ENCODE measurements at places on chromosomes 3 and 15. TPM values are rescaled to one million over a fixed set of nuclear protein-coding genes. Genes with fewer than 3 reads are reported as not detected.

SLC22A14 gene
- total RNA-seq, result not detected

DAZL gene
- total RNA-seq, result not detected

TM4SF4 gene
- total RNA-seq, result 0.17 TPM

UPK1B gene
- not detected for total RNA-seq

GLDN gene
- total RNA-seq, result not detected

NOX5 gene
- 0.46 TPM for total RNA-seq

GRAMD1C gene
- total RNA-seq, result 2.2 TPM

BUB1B gene
- total RNA-seq, result 63.2 TPM

WNT5A gene
- total RNA-seq, result 180 TPM

MAP6D1 gene
- 4.6 TPM for total RNA-seq

MORC1 gene
- total RNA-seq, result not detected

FEZF2 gene
- not detected for total RNA-seq

VEPH1 gene
- total RNA-seq, result 49.0 TPM

FRMD5 gene
- total RNA-seq, result 3.2 TPM

DUOXA1 gene
- not detected for total RNA-seq

OR5K2 gene
- not detected for total RNA-seq

ZSCAN29 gene
- 24.2 TPM for total RNA-seq

PYGO1 gene
- total RNA-seq, result 10.5 TPM

ILDR1 gene
- total RNA-seq, result not detected

GASK1A gene
- total RNA-seq, result not detected

TMIE gene
- not detected for total RNA-seq

BFSP2 gene
- not detected for total RNA-seq

GHSR gene
- total RNA-seq, result not detected

SYNPR gene
- total RNA-seq, result not detected

RASGRP1 gene
- not detected for total RNA-seq

RTP1 gene
- not detected for total RNA-seq

KLHL40 gene
- not detected for total RNA-seq

PATL2 gene
- total RNA-seq, result 0.57 TPM

UROC1 gene
- not detected for total RNA-seq

HSPBAP1 gene
- 7.1 TPM for total RNA-seq

LYZL4 gene
- not detected for total RNA-seq

MB21D2 gene
- 11.0 TPM for total RNA-seq

GOLGA8Q gene
- 0.77 TPM for total RNA-seq

UQCRC1 gene
- 384 TPM for total RNA-seq

KNSTRN gene
- total RNA-seq, result 121 TPM

PLAAT1 gene
- total RNA-seq, result not detected

ECE2 gene
- total RNA-seq, result not detected

SLC9A9 gene
- 8.4 TPM for total RNA-seq

ZNF620 gene
- 0.23 TPM for total RNA-seq

AGBL1 gene
- under 0.01 TPM for total RNA-seq

TMCO5A gene
- not detected for total RNA-seq

TM2D3 gene
- total RNA-seq, result 37.5 TPM

TTLL13 gene
- total RNA-seq, result not detected

MAP2K5 gene
- total RNA-seq, result 2.4 TPM

AGTR1 gene
- 5.1 TPM for total RNA-seq

EBLN2 gene
- total RNA-seq, result 3.7 TPM

MAPK6 gene
- total RNA-seq, result 67.1 TPM

ACP3 gene
- 0.80 TPM for total RNA-seq

GPR160 gene
- total RNA-seq, result 0.40 TPM

ANKRD63 gene
- not detected for total RNA-seq

CNTN3 gene
- total RNA-seq, result not detected
